ENCODE measurements at places on chromosomes 11 and 22.

DNA sequence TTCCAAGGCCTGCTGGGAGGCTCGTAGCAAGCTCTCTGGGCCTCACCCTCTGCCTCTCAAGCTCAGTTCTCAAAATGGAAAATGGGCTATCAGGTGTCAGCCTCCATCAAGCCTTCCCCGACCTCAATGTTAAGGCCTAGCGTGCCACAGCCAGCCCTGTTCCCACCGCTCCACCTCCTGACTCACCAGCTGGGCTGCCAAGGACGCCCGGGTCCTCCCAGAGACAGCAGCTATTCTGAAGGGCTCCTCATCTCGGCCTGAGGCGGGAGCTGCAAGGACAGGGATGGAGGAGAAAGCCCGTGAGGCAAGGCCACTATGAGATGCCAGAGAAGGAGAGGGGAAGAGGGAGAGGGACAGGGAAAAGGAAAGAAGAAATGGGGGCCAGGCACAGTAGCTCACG, 19.9 kb downstream of the ARAP1 start:
- no peak for DNase-seq

DNA sequence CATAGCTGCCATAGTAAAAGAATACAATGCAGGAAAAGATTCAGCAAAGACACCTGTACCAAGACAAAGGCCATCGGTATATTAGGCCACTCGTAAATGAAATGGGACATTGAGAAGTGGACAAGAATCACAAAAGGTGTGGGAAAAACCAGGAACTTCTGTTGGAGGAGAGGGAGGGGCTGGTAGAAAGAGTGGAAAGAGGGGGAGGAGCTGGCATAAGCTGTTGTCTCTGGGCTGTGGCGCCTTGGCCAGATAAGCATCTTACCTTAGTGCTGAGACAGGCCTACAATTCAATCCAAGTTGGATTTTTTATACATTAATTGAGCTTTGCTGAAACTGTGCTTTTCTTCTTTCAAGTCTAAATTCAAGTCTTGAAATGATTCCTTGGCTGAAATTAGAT, 37.1 kb downstream of the ZNF202 start:
- no peak for DNase-seq

DNA sequence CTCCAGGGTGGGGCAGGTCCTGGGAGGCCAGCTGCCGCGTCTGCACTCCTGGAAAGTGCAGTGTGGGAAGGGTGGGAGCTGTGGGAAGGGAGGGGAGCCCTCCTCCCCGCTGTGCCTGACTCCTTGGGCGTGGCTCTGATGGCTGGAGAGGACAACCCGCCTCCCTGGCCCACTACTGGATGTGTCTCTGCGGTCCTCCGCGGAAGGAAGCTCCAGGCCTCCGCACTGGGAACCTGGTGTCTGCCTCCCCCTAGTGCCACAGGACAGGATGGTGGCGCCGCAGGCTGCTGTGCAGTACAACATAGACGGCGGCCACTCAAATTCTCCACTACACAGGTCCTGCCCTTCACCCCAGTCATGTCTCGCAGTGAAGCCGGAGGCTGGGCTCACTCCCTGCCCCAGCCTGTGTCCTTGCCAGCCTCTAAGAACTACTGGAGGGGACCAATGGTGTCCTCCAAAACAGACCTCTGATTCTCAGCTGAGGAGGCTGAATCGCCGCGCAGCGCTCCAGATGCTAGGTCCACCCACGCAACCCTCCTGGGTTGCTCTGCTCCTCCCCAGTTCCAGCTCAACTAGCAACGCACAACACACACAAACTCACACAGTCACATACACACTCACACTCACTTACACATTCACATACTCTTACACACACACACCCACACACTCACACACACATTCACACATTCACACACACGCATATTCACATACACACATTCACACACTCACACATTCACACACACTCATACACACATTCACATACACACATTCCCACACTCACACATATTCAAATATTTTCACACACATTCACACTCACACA, 12.4 kb upstream of the DSCAML1 start:
- DNase-seq: no peak

- no peak for DNase-seq
Measured at GRCh38 chr22:34812631-34813030, 253.3 kb upstream of the ISX start.

GRCh38 chr11:89495951-89496350, 4.8 kb upstream of the NOX4 start:
- DNase-seq: peak; percentile 40

DNA sequence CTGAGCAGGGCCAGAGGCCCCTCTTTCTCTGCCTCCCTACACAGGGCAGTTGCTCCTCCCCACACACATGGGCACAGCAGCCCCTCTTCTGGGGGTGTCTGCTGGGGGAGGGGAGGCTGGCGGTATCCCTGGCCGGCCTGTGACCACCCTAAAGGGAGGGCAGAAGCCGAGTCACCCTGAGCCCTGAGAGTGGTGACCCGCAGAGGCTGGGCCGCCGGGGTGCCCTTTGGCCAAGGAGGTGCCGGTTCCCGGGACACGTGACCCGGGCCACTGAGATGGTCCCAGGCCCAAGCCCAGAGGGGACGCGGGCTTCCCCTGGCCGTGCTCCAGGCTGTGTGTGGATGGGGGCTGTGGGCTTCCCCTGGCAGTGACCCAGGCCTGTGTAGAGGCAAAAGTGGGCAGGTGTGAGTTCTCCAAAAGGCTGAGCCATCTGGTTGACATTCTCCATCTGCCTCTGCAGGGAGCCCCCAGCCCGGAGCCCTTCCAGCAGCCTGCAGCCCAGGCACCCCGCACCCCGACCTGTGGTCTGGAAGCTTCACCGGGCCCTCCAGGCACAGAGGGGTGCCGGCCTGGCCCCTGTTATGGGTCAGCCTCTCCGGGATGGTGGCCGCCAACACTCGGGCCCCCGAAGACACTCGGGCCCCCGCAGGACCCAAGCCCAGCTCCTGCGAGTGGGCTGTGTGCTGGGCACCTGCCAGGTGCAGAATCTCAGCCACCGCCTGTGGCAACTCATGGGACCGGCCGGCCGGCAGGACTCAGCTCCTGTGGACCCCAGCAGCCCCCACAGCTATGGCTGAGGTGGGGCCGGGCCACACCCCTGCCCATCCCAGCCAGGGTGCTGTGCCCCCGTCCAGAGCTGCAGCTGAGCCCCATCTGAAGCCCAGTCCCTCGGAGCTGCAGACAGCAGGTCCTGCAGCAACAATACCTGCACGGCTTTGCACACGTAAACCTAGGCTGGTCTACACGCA, 1.0 kb downstream of the ADM2 start:
- DNase-seq: no peak

DNA sequence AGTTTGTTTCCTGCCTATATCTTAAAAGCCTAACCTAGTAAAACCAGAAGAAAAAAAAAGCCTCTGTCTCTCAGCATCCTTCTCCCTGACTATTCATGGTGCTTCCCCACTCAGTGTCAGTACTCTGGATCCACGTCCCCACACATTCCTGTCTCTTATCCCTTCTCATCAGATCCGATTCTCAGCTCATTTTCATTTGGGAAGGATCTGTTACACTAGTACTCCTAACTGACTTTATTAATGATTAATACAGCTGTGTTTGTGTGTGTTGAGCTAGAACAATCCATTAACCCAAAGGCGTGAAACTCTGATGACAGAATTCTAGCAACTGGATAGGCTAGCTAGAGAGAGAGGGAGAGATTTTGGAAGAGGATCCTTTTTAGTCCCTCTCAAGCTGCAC, 1.5 kb downstream of the PRRG4 start:
- no peak for DNase-seq

DNA sequence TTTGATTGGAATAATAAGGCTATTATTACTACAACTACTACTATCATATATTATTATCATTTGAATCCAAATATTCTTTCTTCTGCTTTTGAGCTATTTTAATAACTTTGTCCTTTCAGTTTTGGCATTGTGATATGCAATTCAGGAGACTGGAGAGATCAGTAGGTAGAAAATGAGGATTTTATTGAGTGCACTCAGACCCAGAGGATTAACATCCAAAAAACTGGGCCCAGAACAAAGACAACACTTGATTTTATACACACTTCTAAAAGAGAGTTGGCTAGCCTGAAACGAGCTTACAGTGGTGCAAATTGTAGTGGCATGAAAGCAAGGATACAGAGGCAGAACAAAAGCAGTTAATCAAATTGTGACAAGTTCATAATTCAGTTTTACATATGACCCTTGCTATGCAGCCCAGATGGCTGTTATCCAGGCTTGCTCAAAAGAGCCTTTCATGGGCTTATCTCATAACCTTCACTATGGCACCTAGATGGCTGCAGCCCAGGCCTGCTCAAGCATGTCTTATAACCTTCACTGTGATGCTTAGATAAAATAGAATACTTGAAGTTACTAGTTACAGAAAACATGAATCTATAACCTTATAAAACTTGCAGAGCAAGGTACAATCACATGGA, 796.3 kb upstream of the RAG2 start:
- no peak for DNase-seq

- DNase-seq: no peak
Measured at GRCh38 chr11:46639197-46639839, 22.0 kb downstream of the ATG13 start.

DNA sequence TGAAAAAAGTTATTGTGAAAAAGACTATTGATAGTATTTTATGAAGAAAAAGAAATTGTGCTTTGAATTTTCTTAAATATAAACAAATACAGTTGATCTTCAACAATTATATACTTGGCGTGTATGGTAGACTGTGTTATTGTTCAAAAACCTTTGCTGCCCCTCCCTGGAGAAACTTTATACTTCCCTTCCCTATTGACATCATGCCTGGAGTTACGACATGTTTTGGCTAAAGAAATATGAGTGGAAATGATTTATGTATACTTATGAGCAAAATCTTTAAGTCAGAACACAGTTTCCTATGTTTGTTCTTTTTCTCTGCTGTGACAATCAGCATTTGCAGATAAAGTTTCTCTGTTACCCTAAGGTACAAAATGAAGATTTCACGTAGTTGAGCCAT, 243.8 kb downstream of the TMEM135 start:
- no peak for DNase-seq

GRCh38 chr11:58301576-58301975, 33.5 kb upstream of the OR10W1 start:
- no peak for DNase-seq

DNA sequence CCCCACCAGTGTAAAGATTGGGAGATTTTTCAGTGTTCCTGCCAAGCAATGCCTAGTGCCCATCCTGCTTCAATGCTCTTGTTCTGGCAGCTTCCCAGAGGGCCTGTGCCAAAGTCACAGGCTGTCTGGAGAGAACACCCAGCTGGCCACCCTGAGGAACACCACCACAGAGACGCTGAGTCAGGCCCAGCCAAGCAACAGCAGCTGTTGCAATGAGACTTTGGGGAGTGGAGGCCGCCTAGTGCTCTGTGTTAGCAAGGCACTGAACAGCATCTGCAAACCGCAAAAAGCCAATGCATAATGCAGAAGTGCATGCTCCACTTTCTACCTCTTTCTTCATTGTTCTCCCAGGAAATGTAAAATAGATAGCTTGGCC, 168.1 kb downstream of the NXPE2 start:
- no peak for DNase-seq

DNA sequence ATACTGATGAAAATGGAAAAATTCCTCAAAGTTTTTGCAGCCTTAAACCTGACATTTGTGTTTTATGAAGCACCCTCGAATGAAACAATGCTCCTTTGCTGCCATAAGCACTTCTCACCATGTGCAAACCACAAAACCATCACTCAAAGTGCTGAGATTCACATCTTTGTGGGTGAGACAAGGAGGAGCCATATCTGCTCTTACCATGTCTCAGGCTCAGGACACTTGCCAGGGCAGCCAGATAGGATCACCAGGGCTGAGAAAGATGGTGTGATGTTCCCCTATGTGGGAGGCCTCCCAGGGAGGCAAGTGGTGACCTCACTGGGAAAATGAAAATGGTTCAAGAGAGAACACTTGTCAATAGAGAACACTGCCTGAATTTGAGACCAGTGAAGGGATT, 120.4 kb downstream of the CCDC34 start:
- no peak for DNase-seq

DNA sequence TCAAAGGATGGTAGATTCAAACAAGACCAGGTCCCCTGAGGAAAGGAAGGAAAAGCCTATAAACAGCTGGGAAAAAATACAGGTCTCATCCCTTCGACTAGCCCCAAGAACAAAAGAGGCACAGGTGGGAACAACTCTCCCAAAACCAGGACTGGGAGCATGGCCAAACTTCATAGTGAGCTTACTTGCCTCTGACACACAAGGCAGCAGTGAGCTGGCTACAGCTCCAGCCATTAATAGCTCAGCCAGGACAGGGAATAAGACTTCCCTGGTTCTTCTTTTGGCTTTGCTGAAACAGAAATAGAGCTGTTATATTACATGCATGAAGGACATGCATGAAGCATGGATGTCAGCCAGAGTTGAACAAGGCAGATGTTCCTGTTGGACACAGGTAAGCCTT, at the start of gene OR10A2:
TSS of gene OR10A2 (plus strand) at position 97 of the 400 bp plus-strand sequence. CDS start 6,698 bp downstream, outside the sequence.
- DNase-seq: no peak

- no peak for DNase-seq
Measured at GRCh38 chr11:134289789-134290188, 13.6 kb downstream of the GLB1L3 start.

DNA sequence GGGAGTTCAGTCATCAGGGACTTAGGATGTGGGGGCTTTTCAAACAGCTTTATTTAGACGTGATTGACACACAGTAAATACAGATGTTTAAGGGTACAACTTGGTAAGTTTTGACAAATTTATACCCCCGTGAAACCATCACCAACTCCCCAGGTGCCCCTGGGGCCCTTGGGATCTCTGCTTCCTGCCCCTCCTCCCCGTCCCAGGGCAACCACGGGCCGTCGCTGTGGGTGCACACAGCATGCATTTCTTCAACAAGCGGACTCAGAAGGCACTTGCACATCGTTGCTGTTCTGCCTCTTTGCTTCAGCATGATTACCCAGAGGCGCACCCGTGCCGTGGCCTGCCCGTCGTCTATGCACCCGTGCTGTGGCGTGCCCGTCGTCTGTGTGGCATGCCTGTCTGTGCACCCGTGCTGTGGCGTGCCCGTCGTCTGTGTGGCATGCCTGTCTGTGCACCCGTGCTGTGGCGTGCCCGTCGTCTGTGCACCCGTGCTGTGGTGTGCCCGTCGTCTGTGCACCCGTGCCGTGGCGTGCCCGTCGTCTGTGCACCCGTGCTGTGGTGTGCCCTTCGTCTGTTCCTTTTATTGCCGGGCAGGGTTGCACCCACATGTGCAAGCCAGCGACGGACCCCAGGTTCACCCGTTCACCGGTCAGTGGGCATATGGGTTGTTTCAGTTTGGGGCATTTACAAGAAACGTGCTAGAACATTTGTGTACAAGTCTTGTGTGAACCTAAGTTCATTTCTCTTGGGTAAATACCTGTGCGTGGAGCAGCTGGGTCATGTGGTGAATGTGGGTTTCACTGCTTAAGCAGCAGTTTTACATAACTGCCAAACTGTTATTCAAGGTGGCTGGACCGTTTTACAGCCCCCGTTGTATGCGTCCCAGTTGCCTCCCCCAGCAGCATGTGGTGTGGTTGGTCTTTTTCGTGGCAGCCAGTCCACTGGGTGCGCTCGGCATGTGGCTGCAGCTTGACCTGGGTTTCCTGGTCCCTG, 8.3 kb downstream of the CD81 start:
- DNase-seq: no peak

All from iPS DF 19.7 (cell line).